GM04504 (cell line): ENCODE measurements at places on chromosomes 7 and 10.

DNA sequence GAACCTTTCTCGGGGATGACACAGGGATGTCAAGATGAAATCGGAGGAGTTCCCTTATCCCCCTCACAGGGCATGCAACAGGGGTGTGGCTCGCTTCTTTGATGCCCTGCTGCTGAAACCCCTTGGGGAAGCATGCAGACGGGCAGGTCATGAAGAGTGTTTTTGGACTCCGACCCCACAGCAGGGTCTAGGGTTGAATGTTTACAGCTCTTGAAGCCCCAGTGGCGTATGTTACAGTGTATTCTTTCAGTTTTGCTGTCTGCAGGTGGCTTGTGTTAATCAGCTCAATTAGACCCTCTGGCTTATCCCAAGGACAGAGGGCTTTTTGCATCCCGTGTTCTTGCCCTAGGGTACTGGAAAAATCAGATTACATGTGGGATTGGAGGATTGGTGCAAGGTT is 446.5 kb downstream of the LRMDA start:
- no peak for DNase-seq

- no peak for DNase-seq
These were observed 88.1 kb downstream of the PRKCQ start for GRCh38 chr10:6491841-6492609.

- DNase-seq: no peak
These were observed 15.6 kb downstream of the ZRANB1 start for GRCh38 chr10:124957404-124957947.

DNA sequence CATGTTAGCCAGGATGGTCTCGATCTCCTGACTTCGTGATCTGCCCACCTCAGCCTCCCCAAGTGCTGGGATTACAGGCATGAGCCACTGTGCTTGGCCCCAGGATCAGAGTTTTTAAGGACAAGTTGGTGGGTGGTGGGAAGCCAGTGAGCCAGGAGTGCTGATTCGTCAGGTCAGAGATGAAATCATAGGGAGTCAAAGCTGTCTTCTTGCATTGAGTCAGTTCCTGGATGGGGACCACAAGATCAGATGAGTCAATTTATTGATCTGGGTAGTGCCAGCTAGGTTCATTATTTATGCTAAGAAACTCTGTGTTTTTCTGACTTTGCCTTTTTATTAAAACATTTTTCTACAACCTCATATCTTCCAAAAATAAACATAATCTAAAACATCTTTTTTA is 423.8 kb downstream of the ARL4A start:
- DNase-seq: no peak

GRCh38 chr10:86167762-86168128 is 198.8 kb downstream of the GRID1 start:
- no peak for DNase-seq

- DNase-seq: peak; percentile 3
These were observed 149.8 kb downstream of the XPNPEP1 start for GRCh38 chr10:109773288-109774120.

DNA sequence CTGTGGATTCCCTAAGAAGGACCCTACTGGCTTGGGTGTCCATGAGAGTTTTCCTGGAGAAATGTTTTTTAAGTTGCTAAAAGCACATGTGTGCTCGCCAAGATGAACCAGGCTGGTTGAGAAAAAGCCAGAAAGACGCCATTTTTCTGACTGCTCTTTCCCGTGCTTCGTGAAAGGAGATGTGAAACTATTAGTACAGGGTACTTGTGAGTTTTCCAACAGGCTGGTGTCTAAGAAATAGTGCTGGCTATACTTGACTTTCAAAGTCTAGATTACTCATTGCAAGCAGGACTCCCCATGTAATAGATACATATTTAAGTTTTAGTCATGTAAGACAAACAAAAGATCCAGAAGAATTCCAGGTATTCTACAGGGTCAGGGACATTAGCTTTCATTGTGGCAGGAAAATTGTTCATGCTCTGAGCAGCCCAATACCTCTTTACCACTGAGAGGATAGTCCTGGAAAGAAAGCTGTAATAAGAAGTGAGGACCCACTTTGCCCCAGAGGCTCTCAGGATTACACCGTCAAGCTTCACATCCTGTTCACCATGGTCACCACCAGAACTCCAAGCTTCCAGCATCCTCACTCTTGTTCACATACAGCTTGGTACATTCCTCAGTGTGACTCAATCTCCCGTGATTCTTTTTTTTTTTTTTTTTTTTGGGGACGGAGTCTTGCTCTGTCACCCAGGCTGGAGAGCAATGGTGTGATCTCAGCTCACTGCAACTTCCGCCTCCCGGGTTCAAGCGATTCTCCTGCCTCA is 43.8 kb upstream of the ICA1 start:
- no peak for DNase-seq

DNA sequence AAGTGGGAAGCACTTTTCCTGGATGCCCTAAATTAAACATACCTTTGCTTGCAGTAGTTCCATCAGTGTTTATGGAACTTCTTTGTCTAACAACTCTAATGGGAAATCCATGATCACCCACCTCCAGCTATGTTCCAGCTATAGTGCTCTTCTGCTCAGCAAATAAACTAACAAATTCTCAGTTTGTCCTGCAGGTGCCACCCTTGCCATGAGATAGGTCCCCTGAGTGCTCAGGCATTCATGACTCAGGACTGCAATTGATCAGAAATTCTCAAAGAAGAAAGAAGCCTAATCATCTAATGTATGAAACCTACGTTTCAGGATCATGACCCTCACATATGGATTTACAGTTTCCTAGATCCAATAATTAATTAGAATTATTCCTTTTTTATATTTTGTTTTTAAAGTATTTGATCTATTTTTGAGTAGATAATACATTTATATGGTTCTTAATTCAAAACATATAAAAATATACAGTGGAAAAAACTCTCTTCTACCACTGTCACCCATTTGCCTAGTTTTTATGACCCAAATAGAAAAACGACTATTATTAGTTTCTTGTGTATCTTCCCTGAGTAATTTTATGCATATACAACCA is 48.7 kb upstream of the DYNC1I1 start:
- peak; percentile 28 for DNase-seq

- no peak for DNase-seq
These were observed 25.8 kb downstream of the DENND10 start for GRCh38 chr10:119129721-119130120.

DNA sequence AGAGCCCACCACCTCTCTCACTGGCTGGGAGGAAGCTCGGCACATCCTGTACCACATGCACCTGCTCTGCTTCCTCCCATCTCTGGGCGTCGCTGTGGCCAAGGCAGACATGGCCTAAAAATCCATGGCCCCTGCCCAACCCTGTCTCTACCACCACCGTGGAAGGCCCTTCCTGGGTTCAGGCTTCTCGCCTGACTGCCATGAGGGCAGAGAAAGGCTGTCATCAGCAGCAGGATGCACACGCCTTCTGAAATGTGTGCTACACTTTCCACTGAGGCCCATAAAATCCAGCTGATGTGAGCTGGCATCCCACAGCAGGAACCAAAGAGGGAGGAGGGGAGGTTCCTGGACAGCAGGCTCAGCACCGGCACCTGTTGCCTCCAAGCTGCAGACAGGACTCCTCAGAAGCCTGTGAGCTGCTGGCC is 93.4 kb downstream of the PTPRN2 start:
- DNase-seq: no peak

DNA sequence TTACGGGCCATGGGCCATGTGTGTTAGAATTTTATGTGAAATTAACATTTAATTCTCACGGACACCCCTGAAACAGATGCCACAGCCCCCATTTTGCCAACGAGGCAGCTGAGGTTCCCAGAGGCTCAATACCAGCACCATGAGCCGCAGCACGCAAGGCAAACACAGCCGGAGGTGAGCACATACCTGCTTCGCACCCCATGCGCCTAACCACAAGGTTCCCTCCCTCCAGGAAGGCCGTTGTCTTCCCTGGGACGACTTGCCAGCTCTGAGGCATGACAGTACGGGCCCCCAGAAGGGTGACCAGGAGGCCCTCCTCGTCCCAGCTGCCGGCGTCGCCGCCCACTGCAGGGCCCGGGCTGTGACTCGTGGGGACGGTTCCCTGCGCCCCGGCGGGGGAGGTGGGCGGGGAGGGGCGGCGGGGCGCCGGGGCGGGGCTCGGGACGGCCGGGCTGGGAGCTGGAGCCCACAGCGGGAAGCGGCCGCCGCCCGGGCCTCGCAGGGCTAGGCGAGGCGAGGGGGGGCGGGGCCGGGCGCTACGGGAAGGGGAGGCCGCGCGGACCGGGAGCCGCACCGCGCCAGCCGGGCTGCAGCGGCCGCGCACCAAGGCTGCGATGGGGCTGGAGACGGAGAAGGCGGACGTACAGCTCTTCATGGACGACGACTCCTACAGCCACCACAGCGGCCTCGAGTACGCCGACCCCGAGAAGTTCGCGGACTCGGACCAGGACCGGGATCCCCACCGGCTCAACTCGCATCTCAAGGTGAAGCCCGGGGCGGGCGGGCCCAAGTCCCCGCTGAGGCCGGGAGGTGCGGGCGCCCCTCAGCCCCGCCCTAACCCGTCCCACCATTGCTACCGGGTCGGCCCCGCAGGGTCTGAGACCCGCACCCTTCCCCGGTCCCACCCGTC is at the start of gene CAV2:
CAV2 (plus strand) TSS at position 571 of the 910 bp plus-strand sequence; CDS start at position 615, 44 bp downstream.
- peak; percentile 56 for DNase-seq

- DNase-seq: no peak
These were observed 67.7 kb upstream of the NEUROD6 start for GRCh38 chr7:31408140-31408729.

GRCh38 chr7:9846902-9847301 is 1126.8 kb upstream of the PHF14 start:
- no peak for DNase-seq

DNA sequence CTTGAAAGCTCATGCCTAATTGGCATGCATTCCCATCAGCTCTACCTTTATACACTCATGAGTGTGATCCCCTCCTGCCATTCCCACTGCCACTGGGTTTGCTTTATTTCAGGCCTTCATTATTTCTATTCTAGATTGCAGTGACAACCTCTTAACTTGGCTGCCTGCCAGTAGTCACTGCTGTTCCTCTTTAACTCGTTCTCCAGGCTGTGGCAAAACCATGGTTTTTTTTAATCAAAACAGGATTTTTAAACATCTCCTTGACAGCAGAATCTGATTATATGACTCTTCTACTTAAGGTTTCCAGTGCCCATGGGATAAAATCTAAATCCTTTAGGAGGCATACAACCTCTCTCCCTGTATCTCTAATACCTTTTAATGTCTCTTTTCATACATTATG is 223.7 kb upstream of the PCDH15 start:
- DNase-seq: no peak

DNA sequence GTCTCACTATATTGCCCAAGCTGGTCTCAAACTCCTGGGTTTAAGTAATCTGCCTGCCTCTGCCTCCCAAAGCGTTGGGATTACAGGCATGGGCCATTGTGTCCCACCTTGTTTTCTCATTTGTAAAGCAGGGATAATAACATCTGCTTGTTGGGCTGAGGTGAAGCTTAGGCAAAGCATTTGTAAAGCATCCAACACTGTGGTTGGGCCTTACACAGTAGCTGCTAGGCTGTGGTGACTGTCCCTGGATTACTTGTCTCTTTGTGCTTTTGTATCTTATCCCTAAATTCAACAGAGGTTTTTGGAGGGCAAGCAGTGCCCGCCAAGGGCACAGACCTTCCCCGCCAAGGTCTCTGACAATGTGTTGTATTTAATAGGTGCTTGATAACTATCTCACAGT is 14.3 kb downstream of the HKDC1 start:
- DNase-seq: no peak

GRCh38 chr7:138876326-138876725 is 78.3 kb upstream of the ATP6V0A4 start:
- no peak for DNase-seq

- no peak for DNase-seq
These were observed 51.2 kb upstream of the PALS2 start for GRCh38 chr7:24521917-24522623.

GRCh38 chr10:104300736-104301292 is 31.8 kb downstream of the GSTO2 start:
- DNase-seq: peak; percentile 97

DNA sequence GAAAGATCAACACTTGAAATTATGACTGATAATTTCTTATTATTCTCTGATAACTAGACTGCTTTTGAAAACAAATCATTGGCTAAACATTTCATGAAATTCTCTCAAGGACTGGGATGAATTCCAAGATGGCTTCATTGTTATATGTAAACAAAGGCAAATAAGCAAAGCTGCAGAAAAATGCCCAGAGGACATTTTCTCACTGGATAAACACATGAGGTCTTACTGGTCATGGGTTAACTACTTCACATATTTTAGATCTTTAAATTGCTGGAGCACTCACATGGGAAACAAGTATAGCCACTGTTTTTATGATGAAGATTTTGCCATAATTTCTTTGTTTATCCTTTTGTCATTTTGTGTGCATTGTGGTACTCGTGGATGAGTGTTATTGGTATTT is 239.1 kb downstream of the PHF14 start:
- DNase-seq: peak; percentile 28

GRCh38 chr10:14385596-14386593 is 55.2 kb upstream of the FRMD4A start:
- DNase-seq: peak; percentile 60

DNA sequence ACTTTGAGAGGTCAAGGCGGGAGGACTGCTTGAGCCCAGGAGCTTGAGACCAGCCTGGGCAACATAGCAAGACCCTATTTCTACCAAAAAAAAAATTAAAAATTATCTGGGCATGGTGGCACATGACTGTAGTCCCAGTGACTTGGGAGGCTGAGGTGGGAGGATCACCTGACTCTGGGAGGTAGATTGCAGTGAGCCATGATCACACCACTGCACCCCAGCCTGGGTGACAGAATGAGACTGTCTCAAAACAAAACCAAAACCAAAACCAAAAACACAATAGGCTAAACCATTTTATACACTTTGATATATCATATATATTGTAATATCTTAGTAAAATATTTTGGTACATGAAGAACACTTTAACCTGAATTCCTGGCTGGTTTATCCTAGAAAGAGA is 101.6 kb downstream of the RAPGEF5 start:
- DNase-seq: no peak

GRCh38 chr7:108611268-108611667 is 41.6 kb downstream of the DNAJB9 start:
- no peak for DNase-seq

GRCh38 chr7:54477083-54477482 is 65.1 kb upstream of the VSTM2A start:
- no peak for DNase-seq

- DNase-seq: peak; percentile 41
These were observed 5.3 kb upstream of the PRKRIP1 start for GRCh38 chr7:102390697-102391484.

- DNase-seq: peak; percentile 52
These were observed 1.4 kb downstream of the PTPRE start for GRCh38 chr10:127908106-127908958.
